ENCODE measurements at places on chromosomes 2 and 18.
A peak's percentile ranks its signal among the peaks of the same experiment; 100 is the strongest.

DNA sequence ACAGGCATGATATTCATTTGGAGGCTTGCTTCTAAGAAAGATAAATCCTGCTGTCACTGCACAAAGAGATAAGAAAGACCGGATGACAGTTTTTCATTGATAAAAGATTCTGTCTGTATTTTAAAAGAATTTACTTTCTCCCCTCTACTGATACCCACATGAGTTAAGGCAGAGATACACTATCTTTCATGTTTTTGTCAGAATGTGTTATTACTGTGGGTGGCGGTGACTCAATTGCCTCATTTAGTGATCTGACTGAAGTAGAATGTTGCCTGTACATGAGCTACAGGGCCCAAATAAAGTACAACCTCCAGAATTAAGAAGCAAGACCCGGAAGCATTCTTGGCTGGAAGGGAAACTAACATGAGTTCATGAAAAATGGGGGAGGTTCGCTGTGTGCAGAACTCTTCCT, 480.0 kb downstream of the SLC4A3 start:
- DNase-seq: no peak

DNA sequence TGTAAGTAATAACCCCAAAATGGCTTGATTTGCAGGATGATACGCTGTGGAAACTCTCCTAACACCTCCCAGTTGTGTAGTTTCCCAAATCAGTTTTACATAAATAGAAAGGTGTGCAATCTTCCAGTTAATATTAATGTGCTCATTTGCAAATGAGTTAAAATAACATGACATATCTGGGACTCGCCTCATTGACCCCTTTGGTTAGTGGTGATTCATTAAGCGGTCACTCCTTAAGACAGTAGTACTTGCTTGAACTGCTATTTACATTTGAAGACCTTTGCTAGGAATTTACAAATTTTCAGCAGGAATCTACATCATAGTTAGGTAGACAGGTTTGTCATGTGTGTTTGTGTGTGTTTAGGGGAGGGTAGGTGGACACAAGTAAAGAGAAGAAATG, 1367.7 kb upstream of the CELF4 start:
- DNase-seq: no peak

DNA sequence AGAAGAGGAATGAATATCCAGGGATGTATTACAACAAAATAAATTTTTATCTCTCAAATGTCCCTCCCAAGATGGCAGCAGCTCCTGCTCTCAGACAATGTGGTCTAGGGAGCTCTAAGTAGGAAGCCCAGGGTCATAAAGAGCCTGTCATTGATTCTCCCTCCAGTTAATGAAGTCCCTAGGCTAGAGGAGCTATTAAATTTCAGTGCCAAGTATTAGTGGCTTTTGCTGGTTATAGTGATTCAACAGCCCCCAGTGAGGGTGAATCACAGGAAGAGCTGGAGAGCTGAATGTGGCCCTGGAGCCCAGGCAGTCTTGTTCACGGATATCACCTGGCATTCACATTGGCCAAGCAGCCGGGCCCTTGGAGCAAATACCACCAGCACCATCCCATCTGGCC, 109.8 kb upstream of the YPEL5 start:
- no peak for DNase-seq

GRCh38 chr2:238883421-238883901, 35.6 kb downstream of the TWIST2 start:
- no peak for DNase-seq

GRCh38 chr2:191382801-191383200, 137.6 kb downstream of the MYO1B start:
- DNase-seq: no peak

DNA sequence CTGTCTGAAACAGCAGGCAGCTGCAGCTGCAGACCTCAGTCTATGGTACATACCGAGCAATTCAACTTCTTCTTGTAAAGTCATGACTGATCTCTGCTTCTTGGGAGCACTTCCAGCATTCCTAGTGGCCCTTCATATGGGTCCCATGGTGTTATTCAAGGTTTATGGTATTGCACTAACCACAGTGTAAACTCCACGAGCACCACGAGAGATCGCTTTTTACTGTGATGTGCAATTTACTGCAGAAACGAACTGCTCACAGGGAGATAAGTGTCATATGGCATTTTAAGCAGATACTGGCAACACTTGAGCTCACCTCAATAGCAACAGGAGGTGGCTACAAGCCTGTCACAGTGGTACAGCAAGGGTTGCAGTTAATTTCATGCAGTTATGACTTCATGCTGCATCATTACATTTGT, 38.6 kb upstream of the SH3BP4 start:
- no peak for DNase-seq

DNA sequence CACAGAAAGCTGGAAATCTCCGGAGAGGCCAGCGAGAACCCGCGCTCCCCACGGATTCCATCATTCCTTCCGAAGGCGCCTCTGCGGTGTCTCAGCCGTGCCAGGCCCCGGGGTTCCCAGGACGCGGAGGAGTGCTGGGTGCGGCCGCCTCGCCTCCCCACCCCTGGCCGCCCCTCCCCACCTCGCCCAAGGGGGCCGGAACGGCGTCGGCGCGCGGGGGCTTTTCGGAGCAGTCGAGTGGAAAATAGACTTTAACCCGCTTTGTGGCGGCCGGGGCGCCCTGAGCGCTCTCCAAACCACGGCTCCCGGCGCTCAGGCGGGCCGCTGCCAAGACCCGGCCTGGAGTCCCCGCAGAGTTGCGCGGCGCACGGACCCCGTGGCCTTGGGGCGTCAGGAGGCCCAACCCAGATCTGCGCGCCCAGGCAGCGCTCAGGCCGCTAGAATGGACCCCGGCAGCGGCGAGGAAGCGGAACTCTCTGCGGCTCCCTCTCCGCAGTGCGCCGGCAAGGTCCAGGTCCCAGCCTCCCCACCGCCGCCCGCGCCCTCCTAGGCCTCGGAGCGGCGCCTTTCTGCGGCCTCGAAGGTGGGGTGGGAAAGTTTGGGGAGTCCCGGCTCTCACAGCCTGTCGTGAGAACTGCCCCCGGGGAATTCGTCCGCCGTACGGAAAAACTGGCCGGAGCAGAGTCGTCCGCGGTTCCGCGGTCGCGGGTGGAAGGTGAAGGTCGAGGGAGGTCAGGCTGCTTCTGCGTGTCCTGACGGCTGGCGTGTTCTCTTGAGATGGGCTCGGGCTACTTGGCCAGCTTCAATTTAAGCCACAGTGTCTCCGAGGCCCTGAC, 1.2 kb upstream of the EMX1 start:
- peak; percentile 73 for DNase-seq

- DNase-seq: no peak
These were observed 197.6 kb downstream of the LDLRAD4 start for GRCh38 chr18:13416208-13416607.

DNA sequence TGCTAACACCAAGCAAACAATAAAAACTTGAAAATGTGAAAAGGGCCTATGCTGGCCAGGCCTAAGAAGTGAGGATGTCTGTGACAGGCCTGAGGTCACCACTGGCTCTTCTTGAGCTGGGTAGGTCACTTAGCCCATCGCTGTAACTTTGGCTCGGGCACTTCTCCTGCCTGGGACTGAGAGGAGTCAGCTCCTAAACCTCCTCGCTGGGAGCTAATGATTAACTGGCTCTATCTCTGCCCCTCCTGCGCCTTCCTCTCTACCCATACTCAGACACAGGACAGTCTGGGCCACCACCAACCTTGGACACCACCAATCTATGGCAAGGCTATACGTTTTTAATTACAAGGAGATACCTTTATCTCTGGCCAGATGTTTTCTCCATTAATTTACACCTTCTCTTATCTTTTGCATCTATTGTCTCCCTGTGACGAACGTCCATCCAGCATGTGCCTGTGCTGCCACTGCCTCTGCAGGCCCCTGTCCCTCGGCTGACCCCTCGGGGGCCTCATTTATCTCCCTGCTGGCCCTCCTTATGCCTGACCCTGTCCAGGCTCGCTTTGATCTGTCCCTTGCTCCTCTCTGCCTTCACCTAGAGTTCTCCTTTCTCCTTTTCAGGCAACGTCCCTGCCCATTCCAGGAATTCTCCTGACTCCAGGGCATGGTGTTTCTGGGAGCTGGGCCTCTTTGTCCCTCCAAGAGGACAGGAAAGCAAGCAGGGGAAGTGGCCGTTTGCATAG, 149.1 kb upstream of the GATA6 start:
- DNase-seq: no peak

DNA sequence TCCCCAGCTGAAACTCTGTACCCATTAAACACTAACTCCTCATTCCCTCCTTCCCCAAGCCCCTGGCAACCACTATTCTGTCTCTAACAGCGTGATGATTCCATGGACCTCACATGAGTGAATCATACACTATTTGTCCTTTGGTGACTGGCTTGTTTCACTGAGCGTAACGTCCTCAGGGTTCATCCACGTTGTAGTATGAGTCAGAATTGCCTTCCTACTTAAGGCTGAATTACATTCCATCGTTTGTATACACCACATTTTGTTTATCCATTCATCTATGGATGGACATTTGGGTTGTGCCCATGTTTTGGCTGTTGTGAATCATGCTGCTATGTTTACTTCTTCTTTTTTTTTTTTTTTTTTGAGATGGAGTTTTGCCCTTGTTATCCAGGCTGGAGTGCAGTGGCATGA, 19.6 kb upstream of the CABLES1 start:
- DNase-seq: no peak

DNA sequence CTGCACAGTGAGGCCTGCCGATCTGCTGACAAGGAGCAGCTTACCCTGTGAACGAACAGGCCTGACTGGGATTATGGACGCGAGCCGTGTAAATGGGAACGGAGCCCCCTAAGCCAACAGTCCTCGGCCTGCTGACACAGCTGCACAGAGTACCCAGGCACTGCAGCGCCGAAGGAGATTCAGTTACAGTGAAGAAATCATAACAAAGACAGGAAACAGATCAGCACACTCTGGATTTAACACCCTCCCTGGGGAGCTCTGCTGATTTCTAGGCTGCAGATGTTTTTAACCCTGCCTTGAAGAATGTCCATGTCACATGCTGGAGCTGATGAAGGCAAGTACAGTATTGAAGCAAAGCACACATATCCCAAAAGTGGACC, 43.4 kb downstream of the COLEC12 start:
- no peak for DNase-seq

DNA sequence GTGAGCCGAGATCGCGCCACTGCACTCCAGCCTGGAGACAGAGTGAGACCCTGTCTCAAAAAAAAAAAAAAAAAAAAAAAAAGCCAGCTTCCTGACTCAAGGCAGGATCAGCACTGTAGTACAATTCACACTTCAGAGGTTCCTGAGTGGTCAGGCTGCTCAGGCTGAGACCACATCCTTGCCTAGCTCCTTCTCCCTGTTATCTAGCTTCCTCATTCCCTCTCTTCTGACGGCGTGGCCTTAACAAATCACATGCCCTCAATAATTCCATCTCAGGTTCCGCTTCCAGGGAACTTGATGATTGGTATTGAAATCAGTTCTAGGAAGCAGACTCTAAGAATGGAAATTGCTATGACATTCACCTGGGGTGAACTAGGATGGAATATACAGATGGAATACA, 29.8 kb upstream of the KDM3A start:
- DNase-seq: no peak

DNA sequence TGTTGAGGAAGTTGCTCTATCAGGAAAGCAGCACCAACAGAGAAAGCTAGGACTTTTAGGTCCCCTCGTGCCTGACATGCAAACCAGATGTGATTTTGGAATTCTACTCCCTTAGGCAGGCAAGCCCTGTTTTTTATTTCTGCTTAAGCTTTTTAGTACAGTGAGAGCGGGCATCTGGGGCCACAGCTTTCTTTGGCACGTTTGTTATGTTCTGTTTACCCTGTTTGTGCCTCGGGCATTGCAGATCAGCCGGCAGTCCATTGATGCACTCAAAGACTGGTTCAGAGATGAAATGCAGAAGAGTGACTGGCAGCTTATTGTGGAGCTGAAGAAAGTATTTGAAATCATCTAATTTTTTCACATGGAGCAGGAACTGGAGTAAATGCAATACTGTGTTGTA, 61.9 kb downstream of the EIF5B start:
- no peak for DNase-seq

DNA sequence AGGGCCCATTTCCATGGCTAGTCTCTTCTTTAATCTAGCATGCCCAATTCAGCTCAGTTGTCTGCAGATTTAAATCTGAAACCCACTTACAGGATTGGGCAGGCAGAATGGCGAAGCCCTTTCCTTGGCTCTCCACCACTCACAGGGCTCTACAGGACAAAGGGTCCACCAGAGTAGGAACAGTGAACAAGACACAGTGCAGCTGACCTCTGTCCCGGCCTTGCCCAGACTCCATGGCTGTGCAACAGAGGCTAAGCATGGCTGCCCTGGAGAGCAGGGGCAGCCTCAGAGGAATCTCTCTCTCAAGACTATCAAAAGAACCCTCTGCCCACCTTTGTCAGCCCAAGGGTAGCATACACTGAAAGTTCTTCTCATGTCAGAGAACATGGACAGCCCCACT, 9.7 kb upstream of the ATP6V1B1 start:
- peak; percentile 23 for DNase-seq

DNA sequence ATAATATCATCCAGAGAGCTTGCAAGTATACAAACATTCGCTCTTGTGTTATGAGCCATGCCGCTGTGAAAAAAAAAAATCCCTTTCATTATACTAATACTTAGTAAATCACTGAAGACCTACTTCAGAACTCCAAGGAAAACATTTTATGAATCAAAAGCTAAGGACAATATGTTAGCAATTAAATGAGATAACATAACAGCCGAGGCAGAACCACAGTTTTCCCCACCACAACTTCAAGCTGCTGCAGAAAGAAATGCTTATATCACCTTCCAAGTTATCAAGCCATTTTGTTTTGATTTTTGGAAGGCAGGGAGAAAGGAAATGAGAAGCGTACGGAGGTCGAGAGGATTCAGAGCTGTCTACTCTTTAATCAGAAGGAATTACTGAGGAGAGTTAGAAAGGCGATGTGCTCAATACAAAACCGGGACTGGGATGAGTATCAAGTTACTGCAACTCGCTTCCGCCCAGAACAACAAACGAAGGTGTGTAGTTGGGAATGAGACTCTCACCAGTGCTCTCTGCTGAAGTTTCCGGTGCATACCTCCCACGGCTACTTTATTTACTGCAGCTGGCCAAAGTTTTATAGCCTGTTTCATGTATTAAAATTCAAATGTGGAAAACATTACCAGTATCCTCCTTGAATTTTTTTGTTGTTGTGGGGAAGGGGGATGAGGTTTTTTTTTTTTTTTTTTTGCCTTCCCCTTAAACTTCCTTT, 292.2 kb upstream of the CCDC68 start:
- no peak for DNase-seq

DNA sequence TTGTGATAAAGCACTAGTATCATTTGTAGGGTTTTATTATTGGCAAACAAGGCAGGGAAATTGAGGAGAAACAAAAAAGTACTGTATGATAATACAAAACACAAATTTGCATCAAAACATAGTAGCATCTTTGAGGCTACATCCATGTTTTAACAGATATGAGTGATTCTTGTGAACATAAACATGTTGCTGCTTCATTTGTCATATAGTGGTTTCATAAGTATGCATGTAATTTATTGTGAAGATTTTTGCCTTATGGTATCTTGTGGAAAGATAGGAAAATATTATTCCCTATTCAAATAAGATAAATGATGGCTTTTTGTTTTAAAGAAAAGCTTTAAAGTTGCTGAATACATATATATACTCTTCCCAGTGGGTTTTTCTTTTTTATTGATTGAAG, 60.3 kb downstream of the VRK2 start:
- no peak for DNase-seq

GRCh38 chr2:164242409-164242808, 378.9 kb downstream of the GRB14 start:
- DNase-seq: no peak
